ENCODE measurements at places on chromosomes 13 and 19.

DNA sequence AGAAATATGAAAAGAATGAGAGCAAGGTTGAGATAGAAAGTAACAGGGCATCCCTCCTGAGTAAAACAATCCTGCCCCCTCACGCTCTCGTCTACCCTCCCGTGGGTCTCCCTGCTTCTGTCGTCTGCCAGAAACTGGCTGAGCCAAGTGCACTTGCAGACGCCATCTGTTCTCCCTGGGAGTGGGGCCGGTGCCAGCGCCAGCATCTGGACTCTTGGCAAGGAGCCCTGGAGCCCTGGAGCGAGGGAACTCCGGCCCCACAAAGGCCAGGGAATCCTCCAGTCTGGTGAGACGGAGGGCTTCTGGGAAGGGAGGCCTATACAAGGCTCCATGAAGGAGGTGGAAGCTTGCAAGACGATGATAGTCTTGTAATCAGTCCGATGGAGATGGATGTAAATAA is 2.3 kb upstream of the TMEM91 start:
- DNase-seq = peak; percentile 81

- DNase-seq = no peak
Observed at GRCh38 chr19:50854636-50855410, at the start of gene KLK3. Gene KLK3, plus strand, starts transcription at chr19:50854915. Its CDS starts 41 bp downstream, at chr19:50854956.

- no peak for DNase-seq
Observed at GRCh38 chr13:39397896-39398265, 205.1 kb downstream of the LHFPL6 start.

DNA sequence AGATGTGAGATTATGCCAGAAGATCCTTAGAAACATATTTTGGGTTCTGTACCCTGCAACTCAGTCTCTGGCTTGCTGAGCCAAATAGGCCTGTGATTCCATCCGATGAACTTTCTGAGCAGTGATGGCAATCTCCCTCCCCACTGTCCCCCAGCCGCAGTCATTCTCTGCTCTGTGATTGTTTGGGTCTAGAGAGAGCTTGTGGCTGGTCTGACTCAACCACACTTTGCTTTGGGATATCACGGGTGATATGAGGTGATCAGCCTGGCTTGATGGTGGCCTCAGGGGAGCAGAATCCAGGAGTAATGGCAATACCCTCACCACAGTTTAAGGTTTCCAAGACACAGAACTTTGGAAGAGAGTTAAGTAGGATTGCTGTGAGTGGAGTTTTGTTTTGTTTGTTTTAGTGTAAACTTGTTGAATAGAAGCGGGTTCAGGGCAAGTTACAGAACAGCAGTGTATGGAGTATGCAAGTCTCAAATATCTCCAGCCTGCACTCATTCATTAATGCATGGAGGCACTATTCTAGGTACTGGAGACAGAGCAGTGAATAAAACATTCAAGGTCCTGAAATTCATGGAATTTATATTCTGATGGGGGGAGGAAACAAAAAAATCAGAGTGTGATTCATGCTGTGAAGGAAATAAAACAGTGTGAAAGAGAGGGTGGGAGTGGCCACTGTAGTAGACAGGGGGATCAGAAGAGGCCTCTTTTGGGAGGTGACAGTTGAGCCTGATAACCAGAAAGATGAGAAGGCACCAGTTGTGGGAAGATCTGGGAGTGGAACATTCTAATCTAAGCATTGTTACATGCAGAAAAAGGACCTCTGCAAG is 5.3 kb downstream of the SAMD4B start:
- DNase-seq = no peak

GRCh38 chr19:49415102-49415809 is 8.0 kb downstream of the PTH2 start:
- no peak for DNase-seq

DNA sequence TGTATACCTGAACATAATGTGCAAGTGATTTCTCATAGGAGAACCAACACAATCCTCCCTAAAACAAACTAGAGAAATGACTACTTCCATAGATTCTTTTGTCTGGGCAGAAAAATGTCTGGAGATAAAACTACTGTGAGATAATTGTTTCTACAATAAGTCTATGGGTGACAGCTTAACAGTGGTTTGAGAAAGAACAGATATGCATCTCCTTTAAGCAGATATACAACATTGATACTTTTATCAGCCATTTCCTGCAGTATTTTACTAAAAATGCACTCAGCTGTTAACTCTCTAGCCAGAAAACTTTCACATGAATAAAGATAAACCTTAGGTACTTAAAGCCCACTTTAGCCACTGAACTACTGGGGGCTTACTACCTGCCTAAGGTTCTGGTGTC is 1132.4 kb downstream of the EFNB2 start:
- DNase-seq = no peak

GRCh38 chr19:48444936-48445200 is 915 bp upstream of the GRWD1 start:
- peak; percentile 15 for DNase-seq

DNA sequence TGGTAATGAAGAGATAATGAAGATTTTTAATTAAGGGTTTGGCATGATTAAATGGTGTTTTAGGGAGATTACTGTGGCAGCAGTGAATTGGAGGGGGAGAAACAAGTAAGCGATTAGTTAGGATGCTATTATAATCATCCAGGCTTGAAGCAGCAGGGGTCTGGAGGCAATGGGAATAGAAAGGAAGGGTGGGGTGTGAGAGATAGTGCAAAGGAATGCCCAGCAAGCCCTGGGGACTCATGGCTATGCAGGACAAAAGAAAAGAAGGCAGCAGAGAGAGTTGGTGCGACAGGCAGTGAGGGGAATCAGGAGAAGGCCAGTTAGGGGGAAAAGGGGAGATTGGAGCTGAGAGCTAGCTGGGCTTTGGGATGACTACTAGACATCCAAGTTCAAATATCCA is 34.5 kb downstream of the SOX21 start:
- no peak for DNase-seq

DNA sequence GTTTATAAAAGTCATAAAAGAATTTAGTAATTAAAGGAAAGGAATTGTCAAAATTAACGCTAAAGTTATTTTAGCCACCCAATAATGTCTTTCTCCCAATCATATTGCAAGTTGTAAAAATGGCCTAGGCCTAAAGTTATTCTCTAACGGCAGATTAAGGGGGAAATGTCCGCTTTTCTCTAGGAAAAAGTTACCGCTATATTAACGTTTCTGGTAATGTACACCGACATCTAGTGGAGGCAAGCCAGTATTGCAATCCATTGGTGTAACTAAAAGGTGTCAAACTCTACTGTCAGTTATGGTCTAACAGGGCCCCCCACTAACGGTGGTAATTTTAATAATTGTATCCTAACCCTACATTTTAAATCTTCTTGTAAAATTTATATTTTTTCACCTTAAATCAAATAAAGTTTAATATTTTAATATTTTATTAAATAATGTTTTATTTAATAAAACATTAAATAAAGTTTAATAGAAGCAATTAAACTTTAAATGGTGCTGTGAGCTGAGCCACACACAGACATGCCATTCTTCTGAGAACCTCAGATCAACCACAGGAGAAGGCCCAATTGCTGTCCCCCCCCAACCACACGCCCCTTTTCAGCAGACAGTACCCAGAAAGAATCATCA is 35.9 kb upstream of the ZSCAN5A start:
- peak; percentile 70 for DNase-seq

DNA sequence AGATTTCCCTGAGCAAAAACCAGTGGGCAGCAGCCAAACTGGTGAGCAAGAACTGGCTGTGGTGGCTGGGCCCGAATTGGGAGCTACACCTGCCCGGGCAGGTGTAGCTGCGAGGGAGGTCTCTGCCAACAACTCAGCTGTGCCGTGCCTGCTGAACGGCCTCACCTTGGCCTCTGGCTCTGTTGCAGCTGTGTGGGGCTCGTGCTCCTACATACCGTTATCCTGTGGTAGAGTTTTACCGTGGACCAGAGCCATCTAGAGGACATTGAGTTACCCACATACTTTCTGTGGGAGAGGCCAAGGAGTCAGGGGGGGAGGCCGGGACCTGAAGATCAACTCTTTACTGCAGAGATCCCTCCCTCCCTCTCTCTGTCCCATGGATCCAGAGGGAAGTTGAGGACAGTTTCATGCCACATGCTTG is 113.2 kb downstream of the TM9SF2 start:
- peak; percentile 71 for DNase-seq
